ENCODE measurements at places on chromosomes 4 and X.

DNA sequence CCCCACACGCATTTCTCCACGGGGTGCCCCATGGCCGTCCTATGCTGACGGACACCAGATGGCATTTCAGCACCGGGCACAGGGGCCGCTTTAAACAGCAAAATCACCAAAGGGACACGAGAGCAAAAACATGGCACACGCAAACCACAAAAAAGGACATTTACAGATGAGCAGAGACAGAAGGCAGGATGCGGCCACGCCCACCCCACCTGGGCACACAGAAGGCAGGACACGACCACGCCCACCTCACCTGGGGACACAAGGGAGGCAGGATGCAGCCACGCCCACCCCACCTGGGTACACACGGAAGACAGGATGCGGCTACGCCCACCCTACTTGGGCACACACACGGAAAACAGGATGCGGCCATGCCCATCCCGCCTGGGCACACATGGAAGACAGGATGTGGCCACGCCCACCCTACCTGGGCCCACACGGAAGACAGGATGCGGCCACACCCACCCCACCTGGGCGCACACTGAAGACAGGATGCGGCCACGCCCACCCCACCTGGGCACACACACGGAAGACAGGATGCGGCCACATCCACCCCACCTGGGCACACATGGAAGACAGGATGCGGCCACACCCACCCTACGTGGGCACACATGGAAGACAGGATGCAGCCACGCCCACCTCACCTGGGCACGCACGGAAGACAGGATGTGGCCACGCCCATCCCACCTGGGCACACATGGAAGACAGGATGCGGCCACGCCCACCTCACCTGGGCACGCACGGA lies 69.1 kb downstream of the FAM53A start:
- DNase-seq: no peak

- DNase-seq: no peak
Measured at GRCh38 chrX:118884552-118885138, 61.0 kb downstream of the ZCCHC12 start.

- no peak for DNase-seq
Measured at GRCh38 chr4:52914051-52914605, 52.0 kb downstream of the RASL11B start.

- DNase-seq: peak; percentile 45
Measured at GRCh38 chr4:92305878-92306520, 2.2 kb downstream of the GRID2 start.

GRCh38 chrX:3550160-3550751 lies 163.2 kb downstream of the PRKX start:
- no peak for DNase-seq

GRCh38 chr4:187618701-187619281 lies 376.8 kb upstream of the ZFP42 start:
- no peak for DNase-seq

DNA sequence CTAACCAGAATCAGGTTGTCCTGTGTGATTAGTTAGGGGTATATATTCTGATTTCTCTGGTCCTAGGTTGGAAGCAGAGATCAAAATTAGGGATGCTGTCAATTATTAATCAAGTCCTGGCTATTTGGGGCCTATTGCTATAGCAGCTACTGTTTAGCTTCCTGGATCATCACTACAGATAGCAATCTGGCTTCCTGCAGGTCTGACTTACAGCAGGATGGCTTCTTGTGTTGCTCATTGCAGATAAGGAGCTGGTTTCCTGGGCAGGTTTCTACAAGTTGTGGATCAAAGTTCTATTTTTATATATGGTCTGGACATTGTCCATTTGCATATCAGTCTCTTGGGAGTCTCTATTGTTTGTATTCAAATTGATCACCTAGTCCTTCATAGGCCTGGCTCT lies 57.7 kb upstream of the C4orf54 start:
- no peak for DNase-seq

DNA sequence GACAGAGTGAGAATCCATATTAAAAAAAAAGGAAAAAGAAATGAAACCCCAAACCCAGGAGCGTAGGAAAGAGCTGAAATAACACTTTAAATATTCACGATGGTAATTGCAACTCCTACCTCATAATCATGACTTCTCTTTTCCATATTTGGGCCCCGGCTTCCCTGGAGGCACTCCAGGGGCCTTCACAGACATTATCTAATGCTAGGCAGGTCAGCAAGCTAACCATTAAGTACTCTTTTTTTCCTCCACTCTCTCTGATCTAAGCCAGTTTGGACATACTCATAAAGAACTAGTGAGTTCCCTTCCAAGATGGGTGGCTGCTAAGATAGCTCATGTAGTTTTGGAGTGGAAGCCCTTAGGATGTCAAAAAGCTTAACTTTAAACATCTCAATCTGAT lies 83.2 kb downstream of the SH3KBP1 start:
- no peak for DNase-seq

DNA sequence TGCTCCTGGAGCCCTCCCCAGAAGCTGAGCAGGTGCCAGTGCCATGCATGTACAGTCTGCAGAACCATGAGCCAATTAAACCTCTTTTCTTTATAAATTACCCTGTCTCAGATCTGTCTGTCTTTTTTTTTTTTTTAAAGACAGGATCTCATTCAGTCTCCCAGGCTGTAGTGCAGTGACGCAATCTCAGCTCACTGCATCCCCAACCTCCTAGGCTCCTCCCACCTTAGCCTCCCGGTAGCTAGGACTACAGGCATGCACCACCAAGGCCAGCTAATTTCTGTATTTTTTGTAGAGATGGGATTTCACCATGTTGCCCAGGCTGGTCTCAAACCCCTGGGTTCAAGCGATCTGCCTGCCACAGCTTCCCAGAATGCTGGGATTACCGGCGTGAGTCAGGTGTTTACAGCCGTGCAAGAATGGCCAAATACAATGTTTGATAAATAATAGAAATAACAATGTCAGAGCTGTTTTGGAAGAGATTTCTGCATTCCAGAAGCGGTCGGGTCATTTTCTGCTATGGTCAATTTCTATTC lies 68.8 kb downstream of the SLC2A9 start:
- no peak for DNase-seq

- no peak for DNase-seq
Measured at GRCh38 chr4:107757864-107758476, 37.9 kb upstream of the PAPSS1 start.

GRCh38 chr4:13905543-13905942 lies 278.0 kb upstream of the BOD1L1 start:
- no peak for DNase-seq

GRCh38 chr4:118969359-118969758 lies 80.7 kb downstream of the SYNPO2 start:
- no peak for DNase-seq

DNA sequence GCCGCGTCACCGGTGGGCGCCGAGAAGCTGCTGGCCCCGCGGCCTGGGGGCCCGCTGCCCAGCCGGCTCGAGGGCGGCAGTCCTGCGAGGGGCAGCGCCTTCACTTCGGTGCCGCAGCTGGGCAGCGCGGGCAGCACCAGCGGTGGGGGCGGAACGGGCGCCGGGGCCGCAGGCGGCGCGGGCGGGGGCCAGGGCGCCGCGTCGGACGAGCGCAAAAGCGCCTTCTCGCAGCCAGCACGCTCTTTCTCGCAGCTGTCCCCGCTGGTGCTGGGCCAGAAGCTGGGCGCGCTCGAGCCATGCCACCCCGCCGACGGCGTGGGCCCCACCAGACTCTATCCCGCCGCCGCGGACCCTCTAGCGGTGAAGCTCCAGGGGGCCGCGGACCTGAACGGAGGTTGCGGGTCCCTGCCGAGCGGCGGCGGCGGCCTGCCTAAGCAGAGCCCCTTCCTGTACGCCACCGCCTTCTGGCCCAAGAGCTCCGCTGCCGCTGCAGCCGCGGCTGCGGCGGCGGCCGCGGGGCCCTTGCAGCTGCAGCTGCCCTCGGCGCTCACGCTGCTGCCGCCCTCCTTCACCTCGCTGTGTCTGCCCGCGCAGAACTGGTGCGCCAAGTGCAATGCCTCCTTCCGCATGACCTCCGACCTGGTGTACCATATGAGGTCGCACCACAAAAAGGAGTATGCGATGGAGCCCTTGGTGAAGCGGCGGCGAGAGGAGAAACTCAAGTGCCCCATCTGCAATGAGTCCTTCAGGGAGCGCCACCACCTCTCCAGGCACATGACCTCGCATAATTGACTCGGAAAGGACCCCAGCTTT lies 5.6 kb downstream of the PRDM8 start:
- no peak for DNase-seq

- DNase-seq: no peak
Measured at GRCh38 chr4:106358899-106359298, 9.7 kb downstream of the GIMD1 start.

DNA sequence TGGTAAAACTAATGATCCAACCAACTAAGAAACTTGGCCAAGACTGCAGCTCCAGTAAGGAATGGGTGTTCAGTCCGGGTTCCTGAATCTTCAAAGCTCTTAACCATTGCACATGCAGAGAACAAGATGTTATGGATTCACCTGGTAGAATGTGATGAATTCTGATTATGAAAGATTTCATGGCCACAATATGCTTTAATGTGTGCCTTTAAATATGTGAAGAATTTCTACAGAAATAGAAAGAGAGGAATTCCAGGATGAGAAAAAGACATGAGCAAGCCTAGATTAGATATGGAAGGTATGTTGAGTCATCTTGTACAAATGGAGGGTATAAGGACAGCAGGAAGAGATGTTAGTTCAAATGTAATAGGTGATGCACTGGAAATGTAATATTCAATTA lies 472.2 kb upstream of the TENM3 start:
- DNase-seq: no peak

GRCh38 chrX:136607236-136607635 lies 40.7 kb upstream of the CD40LG start:
- no peak for DNase-seq

DNA sequence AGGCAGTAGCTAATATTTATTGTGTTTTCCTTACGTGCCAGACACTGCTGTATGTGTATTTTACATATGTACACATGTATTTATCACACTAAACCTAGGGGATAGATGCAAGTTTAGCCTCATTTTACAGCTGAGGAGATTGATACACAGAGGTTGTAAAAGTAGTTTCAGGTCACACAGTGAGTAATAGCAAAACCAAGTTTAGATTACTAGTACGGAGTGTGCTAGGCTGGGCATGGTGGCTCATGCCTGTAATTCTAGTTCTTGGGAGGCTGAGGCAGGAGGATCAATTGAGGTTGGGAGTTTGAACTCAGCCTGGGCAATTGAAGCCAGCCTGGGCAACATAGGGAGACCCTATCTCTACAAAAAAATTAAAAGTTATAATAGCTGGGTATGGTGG lies 701.1 kb upstream of the ATOH1 start:
- no peak for DNase-seq

DNA sequence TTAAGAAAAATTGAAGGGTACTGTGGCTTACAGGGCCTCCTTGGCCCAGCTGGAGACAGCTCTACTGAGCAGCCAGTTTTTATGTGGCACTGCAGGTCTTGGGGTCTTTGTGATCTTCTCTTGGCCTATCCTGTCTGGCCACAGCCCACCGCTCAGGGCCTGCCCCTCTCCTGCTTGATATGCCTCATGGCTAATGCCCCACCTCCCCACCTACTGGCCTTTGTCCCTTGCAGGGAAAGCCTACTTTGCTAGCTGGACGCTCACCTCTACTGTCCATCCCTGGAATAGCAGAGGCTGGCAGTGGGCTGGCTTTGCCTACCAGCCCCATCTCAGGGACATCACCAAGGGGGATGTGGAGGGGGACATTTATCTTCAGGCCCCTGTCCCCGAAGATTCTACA lies 134.1 kb downstream of the PJA1 start:
- no peak for DNase-seq

DNA sequence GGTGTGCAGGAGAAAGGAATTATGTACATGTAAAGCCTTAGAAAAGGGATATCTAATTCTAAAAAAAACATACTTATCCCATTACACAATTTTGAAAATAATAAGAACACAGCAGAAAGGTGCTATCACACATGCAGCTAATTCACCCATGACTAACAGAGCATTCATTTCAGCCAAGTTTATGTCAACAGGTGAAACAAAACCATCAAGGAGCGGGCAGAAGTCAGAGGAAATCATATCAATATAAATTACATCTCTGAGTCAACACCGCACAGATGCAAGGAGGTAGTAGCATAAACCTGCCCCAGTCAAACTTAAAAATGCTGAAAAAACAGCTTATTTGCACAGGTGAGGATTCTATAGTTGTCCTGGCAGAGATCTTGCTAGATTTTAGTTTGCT lies 197.9 kb downstream of the PRDM5 start:
- DNase-seq: no peak

DNA sequence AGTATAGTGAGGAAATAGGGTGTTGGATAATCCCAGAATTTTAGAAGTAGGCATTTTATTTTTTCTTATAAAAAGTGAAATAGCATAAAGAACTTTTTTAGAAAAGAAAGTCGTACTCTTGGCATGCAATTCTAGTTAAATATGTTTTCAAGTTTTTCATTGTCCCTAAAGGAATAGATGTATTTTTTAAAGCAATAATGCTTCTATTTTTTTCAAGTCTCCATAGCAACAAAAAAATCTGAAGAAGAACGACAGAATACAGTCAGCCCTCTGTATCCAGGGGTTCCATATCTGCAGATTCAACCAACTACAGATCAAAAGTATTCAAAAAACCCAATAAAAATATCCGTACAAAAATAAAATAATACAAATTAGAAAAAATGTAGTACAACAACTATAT lies 538.2 kb downstream of the GLUD2 start:
- no peak for DNase-seq

GRCh38 chrX:110008011-110008635 lies 5.2 kb downstream of the TMEM164 start:
- no peak for DNase-seq

DNA sequence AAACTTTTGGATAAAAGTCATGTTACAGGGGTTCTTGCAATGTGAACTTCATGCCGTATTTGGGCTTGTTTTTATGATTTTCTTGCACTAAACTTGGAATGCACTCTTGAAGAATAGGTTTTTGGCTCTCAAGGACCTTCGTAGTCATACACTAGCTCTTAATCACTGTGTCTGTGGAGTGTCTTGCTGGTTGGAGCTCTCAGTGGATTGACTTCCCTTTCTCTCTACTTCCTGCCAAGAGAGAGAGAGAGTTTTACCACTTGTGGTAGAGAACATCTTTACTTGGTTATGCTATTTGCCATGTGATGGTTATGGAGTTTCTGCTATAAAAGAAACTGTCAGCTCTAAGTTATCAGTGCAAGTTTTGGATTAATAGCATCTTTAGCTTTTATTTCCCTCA lies 112.4 kb downstream of the BMPR1B start:
- DNase-seq: no peak

GRCh38 chr4:140046543-140046942 lies 107.4 kb downstream of the MAML3 start:
- no peak for DNase-seq

DNA sequence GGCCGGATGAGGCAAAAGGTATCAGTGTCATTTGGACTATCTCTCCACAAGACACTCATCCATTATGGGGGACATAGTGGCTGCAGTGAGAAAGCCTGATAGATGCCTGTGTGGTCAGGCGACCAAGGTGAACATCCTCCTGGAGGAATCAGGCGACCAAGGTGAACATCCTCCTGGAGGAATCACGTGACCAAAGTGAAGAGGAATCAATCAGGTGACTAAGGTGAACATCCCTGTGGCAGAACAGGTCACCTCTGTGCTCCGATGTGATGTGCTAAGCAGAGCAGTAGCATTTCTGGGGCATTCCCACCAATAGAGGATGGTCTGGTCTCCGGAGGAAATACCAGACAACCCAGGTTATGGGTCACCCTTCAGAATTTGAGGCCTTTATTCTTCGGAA lies 44.0 kb downstream of the RNF212 start:
- DNase-seq: no peak

GRCh38 chrX:34848281-34848680 lies 94.3 kb upstream of the FAM47B start:
- DNase-seq: no peak

- no peak for DNase-seq
Measured at GRCh38 chrX:1289535-1289934, 20.9 kb downstream of the CSF2RA start.

- no peak for DNase-seq
Measured at GRCh38 chrX:49155243-49155899, 7.2 kb upstream of the MAGIX start.
